Stimulated activated CD4-positive, alpha-beta T cell treated with anti-CD3 and anti-CD28 coated beads, TNF-alpha, amount 100 ng/mL, for 48 hours (primary cell): ENCODE measurements at places on chromosomes 3 and 15.

GRCh38 chr15:80733460-80733859 lies 38.4 kb downstream of the ABHD17C start:
- no peak for DNase-seq

DNA sequence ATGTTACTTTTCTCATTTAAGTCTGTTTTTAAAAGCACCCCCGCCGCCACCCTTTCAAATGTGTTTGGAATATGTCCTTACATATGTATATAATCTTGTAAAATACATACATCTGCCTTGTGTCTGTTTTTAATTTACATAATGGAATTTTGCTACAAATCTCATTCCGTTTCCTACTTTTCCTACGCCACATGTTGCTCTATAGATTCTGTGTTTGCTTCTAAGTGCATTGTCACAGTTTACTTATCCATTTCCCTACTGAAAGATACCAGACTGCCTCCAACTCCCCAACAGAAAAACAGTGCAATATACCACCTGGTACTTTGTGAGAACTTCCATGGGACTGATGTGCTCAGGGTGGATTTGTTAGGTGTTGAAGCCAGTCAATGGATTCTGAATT lies 70.2 kb downstream of the ABHD5 start:
- no peak for DNase-seq

DNA sequence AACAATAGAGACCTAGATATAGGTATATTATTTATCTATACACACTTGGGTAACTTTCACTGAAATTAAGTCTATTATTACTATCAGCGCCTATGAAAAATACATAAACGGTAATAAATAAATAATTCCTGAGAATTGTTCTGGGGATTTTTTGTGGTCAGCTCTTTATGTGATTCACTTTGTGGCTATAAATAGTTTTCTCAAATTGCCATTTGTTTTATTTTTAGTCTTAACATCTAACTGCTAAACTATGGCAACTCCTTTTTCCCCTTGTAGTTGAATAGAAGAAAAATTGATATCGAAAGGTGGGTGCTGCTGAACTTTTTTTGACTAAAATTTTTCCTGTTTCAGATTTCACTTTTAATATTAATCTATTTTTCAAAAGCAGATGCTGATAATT lies 189.0 kb downstream of the VGLL3 start:
- DNase-seq: no peak

DNA sequence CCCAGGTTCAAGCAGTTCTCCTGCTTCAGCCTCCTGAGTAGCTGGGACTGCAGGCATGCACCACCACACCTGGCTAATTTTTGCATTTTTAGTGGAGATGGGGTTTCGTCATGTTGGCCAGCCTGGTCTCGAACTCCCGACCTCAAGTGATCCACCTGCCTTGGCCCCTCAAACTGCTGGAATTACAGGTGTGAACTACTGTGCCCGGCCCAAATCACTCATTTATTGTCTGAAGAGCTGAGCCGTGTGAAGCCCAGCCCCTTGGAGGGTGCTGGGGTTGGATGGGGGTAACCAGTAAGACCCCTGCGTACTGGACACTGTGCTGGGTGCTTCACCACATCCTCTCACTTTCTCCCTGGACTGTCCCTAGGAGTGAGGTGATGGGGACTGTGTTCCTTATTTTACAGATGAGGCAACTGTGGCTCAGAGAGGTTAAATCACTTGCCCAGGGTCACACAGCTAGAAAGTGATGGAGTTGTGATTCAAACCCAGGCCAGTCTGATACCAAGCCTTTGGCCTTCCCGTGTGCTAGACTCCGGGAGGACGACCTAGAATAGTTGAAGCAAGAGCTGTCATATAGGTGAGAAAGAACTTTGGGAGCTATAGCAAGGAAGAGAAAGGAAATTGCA lies 41.7 kb upstream of the IREB2 start:
- DNase-seq: no peak

DNA sequence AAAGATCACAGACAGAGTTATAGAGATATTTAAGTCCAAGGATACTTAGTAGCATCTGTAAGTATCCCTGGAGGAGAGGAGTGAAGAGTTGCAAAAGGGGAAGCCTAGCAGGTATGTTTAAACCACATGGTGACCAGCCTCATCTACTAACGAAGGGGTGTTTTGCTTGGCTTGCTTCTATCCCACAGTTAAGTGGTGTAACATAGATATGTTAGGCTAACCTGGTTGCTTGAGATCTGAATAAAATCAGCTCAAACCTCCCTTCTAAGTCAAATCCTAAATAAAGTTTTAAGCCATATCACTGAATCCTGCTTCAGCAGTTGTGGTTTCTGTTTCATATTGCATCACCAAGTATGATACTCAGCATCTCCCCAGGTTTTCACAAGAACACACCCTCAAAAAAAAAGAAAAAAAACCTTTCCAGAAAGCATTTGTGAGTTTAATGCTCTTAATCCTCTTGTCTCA lies 880.2 kb downstream of the ROBO1 start:
- DNase-seq: no peak

- DNase-seq: no peak
These were observed 152.0 kb upstream of the WNT5A start for GRCh38 chr3:55639143-55639542.
